Stimulated activated CD4-positive, alpha-beta T cell treated with anti-CD3 and anti-CD28 coated beads, Interleukin-12 subunit alpha, Interleukin-12 subunit beta, amount 100 ng/mL, for 24 hours (primary cell): ENCODE measurements at places on chromosomes 16 and 17.

GRCh38 chr16:23286131-23286532, 16.0 kb upstream of the SCNN1B start:
- no peak for DNase-seq

GRCh38 chr17:51372345-51373004, 112.1 kb downstream of the UTP18 start:
- DNase-seq: no peak

DNA sequence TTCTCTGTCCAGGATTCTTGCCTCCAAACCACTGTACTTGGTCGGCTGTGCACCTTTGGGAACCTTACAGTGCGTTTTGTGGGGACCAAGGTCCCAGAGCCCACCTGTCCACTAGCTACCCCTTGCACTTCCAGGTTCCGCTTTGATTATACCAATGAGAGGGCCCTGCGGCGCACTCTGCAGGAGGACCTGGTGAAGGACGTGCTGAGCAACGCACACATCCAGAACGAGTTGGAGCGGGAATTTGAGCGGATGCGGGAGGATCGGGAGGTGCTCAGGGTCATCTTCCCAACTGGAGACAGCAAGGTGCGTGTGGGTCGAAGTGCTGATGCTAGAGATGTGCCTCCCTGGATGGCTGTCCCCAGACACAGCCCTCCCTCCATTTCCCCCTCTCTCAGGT, 18.8 kb downstream of the POLR2A start:
- DNase-seq: no peak

GRCh38 chr17:82679586-82680465, 18.7 kb downstream of the RAB40B start:
- no peak for DNase-seq

DNA sequence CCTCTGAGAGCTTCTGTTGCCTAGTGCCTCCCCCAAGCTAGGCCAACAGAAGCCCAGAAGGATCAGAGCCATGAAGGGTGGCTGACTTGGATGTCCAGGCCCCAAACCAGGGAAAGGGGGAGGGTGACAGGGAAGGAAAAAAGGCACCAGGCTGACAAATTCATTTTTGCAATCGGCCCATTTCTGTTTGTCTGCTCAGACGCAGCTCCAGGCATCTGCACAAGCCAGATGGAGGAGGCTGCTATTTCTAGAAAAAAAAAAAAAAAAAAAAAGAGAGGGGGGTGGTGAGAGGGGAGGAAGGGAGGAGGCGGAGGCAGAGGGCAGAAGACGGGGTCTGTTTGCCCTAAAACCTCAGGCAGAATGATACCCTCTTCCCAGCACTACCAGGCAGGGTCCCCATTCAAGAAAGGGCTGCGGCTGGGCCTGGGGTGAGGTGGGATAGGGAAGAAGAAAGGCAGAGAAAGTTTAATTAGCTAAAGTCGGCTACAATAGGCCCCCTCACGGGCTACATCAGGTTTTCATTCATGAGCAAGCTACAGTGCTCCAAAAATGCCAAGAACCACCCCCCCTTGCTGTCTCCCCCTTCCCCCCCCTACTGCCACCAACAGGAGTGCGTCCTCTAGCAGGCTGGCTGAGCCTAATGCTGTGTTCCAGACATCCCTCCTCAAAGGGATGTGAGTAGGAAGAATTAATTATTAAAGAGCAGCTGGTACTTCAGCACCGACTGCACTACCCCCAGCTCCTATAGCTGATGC, 2.4 kb downstream of the HDAC5 start:
- no peak for DNase-seq

DNA sequence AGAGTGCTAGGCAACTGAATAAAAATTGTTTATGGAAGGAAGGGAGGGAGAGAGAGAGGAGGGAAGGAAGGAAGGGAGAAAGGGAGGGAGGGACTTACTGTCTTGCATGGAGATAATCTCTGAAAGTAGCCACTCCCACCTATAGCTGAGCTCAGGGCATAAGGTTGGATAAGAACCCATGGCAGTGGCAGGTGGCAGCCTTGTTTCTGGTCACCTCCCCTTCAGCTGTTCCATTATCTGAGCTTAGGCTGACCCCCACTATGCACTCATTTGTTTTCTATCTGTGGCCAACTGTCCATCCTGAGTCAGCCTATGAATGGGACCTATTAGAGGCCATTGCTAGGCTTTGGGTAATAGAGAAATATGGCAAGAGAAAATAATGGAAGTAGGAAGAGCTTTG, 25.3 kb upstream of the MTMR4 start:
- no peak for DNase-seq

DNA sequence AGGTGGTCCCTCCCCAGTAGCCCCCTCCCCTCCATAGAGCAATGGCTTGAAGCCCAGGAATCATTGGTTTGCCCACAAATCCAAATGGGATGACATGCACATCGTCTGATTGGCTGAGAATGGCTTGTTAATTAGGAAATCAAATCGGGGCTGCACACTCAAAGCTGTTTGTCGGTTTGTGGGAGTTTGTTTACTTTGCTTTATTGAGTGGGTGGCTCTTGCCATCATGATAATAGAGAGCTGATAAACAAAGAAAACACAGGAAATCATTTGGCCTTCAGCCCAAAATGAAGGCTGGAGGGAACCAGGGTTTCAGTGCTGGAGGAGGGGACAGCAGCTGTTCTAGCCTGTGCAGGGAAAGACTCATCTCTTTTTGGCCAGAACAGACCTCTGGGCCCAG, 316.3 kb downstream of the CBLN1 start:
- no peak for DNase-seq

DNA sequence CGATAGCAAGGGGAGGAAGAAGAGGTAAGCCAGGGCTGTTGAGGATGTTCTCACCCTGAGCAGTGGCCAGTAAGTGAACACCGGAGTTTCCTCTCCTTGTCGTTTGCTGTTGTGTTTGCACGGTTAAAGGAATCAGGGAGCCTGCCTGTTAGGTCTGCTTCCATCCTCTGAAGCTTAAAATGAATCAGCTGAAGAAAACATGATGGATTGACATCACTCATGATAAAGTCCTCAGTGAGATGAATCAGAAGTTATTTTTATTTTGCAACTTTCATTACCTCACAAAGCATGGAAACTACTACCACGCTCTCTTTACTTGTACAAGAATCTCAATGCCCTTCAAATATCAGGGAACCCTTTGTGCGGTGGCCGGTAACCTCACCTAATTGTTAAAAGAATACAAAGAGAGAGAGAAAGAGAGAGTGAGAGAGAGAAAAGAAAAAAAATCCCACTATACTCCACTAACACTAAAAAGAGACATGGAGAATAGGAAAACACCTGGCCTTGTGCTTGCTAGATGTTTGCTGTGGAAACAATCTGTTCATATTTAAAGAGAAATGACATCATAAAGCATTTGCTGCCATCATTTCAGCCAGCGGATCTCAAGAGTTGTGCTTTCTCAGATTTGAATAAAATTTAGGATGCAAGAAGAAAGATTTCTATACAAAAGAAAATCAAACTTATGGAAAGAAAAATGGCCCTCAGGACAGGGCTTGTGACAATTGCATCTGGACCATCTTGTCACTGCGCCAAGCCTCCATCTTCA, 441.6 kb upstream of the SALL1 start:
- no peak for DNase-seq

DNA sequence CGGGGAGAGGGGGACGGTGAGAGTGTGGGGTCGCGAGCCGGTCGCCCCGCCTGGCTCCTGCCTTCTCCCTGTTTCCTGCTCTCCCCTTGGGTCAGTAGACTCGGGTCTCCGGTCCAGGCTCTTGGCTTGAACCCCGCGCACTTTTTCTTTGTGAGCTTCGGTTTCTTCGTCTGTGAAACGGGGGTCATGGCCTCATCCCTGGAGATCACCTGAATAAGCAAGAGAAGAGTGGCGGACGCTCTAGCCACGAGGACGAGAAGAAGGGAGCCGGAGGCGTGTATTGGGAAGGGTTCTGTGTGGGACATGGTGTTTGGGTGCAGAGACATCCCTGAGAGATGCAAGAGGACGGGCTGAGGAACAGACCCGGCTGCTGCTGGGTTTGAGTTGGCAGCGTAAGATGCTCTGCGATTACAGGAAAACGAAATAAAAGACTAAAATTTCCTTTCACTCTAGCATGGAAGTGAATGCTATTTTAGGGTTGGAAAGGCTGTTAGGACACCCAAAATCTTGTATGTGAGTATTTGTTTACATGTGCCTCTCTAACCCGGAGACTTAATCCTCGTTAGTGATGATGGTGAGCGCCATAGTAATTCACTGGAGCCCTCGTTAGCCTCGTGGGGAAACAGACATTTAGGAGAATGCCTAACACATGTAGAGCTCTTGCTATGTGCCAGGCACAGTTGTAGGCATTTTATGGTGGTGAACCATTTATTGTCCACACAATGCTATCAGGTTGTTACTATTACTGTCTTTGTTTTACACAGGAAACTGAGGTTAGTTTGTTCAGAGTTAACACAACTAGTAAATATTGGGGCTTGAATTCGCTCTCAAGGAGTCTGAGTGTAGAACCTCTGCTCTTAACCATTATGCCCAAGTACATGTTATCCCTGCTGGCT, 646 bp downstream of the KIF22 start:
- DNase-seq: no peak

DNA sequence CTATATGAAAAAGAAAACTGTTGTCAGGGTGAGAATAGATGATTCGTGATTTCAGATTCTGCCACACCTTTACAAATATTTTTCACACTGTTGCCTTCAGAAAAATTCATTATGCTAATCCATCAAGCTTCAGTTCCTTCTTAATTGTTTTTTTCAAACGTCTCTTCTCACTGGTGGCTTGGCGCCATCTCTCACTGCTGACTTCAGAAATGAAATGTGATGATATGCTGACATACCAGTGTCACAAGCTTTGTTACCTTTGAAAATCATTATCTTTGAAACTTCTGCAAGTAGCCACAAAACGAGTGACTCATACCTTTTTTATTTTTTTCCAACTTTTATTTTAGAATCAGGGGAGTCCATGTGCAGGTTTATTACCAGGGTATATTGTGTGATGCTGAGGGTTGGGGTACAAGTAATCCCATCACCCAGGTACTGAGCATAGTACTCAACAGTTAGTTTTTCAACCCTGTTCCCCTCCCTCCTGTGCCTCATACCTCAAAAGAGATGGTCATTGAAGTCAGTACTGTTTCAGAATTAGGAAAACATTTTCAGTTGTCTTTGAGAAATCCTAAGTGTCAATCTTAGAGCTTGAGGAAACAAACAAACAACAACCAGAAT, 14.0 kb upstream of the KRT222 start:
- DNase-seq: no peak

DNA sequence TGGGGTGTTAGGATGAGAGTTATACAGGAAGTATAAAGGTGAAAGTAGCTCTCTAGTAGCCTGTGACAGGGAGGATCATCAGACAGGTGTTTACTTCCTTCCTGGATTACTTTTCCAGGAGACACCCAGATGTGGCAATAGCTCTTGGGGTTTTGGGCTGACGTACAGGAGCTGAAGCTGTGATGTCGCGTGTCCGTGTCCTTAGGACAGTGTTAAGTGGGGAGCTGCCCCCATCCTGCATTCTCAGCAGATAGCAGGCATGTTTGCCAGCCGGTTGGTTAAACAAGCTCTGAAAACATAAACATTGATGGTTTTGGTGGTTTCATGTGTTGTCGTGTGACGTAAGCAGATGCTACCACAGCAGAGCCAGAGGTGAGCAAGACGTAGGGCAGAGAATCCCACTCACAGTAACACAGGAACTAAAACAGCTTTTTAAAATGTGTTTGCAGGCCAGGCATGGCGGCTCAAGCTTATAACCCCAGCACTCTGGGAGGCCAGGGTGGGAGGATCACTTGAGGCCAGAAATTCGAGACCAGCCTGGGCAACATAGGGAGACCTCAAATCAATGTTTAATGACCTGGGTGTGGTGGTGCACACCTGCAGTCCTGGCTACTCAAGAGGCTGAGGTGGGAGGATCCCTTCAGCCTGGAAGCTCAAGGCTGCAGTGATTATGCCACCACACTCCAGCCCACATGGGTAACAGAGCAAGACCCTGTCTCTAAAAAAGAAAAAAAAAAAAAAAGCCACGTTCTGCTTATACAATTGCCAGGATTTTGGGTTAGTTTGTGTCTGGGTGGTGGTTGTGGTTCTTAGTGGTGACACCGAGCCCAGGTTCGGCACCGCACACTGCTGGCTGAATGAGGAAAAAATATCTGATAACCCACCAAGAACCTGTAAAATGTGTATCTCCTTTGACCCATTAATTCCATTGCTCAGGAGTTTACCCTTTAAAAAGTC, 18.2 kb upstream of the IL17C start:
- DNase-seq: no peak

- no peak for DNase-seq
These were observed 13.2 kb downstream of the USP6 start for GRCh38 chr17:5128905-5129535.

- DNase-seq: no peak
These were observed 18.8 kb downstream of the STX4 start for GRCh38 chr16:31052114-31052513.

- no peak for DNase-seq
These were observed 52.0 kb downstream of the RNF213 start for GRCh38 chr17:80312621-80313135.

GRCh38 chr16:47375423-47375822, 85.4 kb downstream of the ITFG1 start:
- no peak for DNase-seq

DNA sequence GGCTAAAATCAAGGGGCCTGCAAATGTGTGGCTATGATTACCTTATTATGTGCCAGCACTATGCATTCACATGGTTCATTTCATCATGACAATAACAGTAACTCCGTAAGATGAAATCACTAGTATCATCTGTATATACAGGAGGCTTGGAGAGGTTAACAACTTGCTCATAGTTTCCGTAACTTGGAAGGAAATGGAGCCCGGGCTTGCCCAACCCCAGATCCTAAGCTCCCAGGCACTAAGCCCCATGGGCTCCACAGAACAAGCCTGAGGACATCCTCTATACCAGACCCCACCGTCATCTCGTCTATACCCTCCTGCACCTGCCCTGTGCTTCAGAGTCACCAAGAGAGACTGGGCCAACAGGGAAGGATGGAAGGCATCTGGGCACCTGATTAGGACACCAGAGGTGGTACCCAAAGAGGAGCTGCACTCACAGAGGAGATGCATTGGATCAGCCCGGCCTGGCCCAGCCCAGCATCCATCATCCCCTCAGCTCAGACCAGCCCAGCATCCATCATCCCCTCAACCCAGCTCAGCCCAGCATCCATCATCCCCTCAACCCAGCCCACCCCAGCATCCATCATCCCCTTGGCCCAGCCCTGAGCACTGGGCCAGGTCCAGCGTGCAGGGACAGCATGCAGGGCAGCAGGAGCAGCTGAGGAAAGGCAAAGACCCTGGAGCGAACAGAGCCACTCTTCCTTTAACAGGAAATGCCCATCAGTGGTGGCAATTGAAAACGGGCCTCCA, 28.5 kb downstream of the NSMCE1 start:
- no peak for DNase-seq

GRCh38 chr17:35630530-35631148, 43.5 kb downstream of the AP2B1 start:
- no peak for DNase-seq

- no peak for DNase-seq
These were observed 194.5 kb upstream of the CDH13 start for GRCh38 chr16:82432261-82432660.

DNA sequence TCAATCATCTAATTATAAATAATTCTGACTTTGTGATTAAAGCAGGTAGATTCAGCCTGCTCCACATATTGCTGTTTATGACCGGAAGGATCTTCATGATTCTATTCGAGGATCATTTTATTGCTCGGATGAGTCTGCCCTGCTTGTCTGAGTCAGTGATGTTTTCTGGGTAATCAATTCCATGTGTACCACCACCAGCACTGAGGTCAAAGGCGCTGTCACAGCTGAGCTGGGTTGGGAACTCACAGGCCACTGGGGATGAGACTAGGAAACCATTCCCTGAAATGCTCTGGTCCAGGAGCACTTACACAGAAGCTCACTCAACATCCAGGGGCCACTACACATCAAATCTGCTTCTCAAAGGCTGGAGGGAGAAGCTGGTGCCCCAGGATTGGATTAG, 30.4 kb upstream of the ERN1 start:
- no peak for DNase-seq
